NCI-H2081 (cell line): ENCODE measurements at places on chromosomes 1 and 21.

GRCh38 chr1:230906226-230906625, 37.9 kb upstream of the C1orf198 start:
- DNase-seq = no peak

DNA sequence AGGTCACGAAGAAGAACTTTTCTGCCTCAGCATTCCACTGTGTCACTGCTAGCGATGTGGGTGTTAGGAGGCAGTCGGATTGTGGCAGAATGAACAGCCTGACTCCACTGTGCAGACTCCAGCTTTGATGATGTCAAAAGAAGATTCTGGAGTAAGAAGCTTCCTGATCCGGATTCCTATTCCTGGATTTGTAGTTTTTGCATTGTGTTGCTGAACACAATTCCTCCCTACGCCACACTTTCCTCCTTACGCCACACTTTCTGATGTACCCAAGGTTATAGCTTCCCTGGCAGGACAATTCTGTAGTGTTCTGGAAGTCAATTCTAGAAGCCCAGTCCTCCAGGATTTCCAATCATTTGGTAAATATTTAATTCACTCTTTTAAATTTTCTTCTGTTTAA, 665.2 kb upstream of the ADGRL2 start:
- no peak for DNase-seq

DNA sequence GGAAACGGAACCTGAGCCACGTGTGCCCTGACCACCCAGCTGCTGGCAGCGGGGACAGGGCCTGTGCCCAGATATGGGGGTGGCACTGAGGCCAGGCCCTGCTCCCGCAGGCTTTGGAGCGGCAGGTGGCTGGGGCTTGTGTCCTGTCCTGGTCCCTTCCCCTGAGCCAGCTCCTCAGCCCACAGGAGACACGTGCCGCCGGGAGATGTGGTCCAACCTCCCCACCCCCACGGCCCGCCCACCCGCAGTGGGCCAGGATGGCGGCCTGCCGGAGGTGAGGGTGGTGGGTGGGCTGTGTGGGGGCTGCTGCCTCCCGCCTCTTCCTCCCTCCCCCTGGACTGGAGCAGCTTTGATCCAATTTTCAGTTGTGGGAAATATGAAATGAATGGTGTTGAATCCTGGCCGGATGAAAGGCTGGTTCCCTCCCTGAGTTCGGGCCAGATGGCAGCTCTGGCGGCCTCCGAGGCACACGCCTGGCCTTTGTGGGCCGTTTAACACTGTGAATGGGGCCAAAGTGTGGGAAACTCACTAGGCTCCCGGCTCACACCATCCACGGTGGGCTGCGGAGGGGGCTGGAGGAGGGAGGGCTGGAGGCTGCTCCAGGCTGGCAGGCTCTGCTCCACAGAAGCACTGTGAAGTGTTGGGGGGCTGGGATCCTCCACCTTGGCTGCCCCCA, 2.6 kb upstream of the HES5 start:
- no peak for DNase-seq

DNA sequence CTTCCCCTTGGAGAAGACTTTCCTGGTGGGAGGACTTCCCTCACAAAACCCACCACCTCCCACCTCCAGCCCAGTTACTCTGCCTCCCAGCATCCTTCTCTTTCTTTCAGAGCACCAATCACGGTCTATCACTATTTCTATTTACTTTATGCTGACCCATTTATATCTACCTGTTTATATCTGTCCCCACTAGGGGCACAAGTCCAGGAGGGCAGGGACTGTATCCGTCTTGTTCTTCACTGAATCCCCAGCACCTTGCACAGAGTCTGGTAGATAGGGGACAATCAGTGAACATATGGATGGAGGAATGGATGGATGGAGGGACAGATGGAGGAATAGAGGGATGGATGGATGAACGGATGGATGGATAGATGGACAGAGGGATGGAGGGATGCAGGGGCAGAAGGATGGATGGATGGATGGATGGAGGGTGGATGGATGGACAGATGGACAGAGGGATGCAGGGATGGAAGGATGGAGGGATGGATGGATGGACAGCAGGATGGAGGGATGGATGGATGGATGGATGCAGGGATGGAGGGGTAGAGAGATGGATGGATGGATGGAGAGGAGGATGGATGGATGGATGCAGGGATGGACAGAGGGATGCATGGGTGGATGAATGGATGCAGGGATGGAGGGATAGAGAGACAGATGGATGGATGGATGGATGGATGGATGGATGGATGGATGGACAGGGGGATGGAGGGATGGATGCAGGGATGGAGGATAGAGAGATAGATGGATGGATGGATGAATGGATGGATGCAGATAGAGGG, 5.5 kb downstream of the C1QB start:
- no peak for DNase-seq

DNA sequence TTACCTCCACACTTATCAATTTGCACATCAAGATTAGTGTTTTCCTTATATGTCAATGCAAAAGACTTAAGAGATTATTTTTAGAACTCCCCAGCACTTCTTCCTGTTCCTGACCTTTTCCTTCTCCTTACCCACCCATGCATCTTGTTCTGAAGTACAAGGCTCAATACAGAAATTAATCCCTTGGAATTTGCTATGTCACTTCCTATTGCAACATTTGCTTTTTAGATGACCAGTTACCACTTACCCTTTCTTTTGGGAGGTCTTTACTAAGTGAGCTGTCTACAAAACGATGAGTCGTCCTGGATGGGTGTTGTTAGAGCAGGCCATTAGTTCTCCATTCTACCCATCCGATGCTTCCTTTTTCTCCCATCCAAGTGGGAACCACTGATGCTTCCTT, 221.2 kb downstream of the FMN2 start:
- DNase-seq = no peak

- no peak for DNase-seq
Observed at GRCh38 chr1:6603915-6604558, 1.4 kb upstream of the KLHL21 start.

DNA sequence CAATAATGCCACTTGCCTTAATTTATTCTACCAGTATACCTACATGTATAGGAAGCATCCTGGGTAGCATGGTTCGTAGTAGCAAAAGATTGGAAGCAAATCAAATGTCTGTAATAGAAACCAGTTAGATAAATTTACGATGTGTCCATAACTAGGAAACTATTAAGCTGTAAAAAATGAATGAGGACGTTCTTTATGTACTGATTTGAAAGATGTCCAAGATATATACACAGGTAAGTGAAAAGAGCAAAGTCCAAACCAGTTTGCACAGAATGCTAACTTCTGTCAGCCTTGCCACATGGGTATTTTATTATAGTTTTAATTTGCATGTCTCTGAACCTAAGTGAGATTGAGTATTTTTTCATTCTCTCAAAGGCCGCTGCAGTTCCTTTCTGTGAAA, 251.8 kb upstream of the IRF2BP2 start:
- no peak for DNase-seq

GRCh38 chr21:26130249-26130881, 40.2 kb downstream of the APP start:
- DNase-seq = no peak

DNA sequence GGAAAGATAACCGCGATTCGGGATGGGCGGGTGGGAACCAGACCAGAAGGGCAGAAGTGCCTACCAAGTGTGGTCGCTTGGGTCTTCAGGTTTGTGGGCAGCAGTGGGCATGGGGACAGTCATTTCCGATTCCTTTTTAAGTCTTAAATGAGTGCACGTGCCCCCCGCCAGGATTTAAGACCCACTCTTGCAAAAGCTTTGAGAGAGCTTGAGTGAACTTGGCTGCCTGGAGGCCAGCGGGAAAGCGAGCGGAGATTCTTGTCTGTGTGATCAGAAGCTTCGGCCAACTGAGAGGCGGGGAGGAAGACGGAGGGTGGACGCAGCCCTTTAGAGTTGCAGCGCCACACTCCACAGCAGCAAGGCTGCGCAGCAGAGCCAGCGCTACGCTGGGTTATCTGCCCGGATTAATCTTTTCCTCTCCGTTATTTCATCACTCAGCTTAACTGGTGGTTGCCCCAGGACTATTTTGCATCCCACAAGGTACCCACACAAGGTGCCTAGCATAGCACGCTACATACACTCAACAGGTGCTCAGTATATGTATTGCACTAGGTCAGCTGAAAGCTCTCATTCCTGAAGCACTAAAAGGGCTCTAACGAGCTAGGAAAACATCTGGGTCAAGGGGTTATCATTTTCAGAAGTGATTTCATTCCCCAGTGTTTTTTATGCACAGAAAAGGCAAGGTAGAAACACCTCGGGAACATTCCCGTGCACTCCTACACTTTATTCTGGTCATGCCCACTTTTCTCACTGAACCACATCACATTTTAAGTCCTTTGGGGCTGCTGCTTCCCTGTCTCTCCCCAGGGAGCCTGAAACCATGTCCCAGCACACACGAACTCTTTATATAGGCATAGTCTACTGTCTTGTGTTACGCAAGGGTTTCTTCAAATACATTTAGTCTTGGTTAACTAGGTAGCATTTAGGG, 1.5 kb upstream of the BATF3 start:
- no peak for DNase-seq

GRCh38 chr1:184101141-184101540, 49.6 kb downstream of the TSEN15 start:
- no peak for DNase-seq

- DNase-seq = no peak
Observed at GRCh38 chr1:90308421-90308820, 313.5 kb downstream of the ZNF326 start.

DNA sequence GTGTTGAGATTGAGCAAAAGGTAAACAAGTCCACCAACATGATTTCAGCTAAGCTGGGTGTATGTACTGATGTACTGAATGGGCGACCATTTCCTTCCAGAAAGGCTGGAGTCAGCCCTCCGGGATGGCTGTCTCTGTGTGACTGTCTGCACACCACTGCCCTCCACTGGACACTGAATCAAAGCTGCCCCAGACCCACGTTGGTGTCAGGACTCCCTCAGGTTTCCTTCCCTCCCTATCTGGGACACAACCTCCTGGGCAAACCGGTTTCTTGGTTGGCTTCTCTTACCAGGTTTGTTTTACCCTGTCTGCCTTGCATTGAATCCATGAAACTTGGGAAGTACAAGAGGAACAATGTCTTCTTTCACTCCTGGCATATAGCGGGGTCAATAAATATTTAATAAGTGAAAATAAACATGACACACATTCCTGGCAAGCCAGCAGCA, 5.3 kb upstream of the SRP9 start:
- peak; percentile 89 for DNase-seq

GRCh38 chr1:9723068-9723805, 71.7 kb downstream of the PIK3CD start:
- DNase-seq = no peak

GRCh38 chr1:91450260-91450659, 45.6 kb upstream of the HFM1 start:
- DNase-seq = no peak

GRCh38 chr1:235213752-235214151, 52.7 kb upstream of the RBM34 start:
- DNase-seq = no peak

DNA sequence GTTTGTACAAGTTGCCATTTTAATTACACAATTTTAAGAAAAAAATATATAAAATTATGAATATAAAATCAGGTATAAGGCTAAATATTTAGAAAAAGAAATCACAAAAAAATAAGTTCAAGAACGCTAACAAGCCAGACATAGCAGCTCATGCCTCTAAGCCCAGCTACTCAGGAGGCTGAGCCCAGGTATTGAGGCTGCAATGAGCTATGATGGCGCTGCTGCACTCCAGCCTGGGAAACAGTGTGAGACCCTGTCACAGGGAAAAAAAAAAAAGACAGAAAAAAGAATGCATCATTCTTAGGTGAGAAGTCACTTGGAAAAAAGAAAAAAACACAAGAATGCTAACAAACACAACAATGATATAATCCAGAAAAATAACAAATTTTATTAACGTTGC, 112.3 kb upstream of the PRDX6 start:
- no peak for DNase-seq

- no peak for DNase-seq
Observed at GRCh38 chr21:46633566-46633965, 1.9 kb upstream of the PRMT2 start.

- DNase-seq = no peak
Observed at GRCh38 chr1:181121498-181121897, 33.0 kb downstream of the IER5 start.

DNA sequence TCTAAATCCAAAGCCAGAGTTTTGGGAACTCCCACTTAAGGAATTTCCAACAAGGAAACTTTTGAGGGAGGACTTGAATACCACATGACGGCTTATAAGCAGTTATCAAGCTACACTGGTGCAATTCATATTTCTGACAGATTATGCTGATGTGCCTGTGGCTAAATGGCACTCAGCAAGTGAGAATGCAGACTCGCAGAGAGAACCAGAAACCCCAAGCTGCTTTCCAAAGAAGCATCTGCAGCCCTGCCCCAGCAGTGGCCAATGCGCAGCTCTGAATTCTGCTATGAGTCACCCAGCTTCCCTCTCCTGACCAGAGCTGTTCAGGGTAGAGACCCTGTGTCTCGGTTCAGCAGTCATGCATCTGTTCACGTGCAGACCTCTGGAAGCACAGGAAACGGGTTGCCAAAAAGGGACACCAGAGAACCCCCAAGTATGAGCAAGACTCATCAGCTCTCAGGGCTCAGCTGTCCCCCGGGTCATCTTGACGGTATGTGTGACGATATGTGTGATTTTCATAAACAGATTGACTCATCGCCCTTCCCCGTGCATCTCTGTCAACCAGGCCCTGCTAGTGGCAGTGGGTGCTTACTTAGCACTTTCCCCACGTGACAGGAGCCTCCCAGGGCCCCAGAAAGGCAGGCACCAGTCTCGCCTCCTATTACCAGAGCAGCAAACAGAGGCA, 76.3 kb downstream of the ITPKB start:
- no peak for DNase-seq

DNA sequence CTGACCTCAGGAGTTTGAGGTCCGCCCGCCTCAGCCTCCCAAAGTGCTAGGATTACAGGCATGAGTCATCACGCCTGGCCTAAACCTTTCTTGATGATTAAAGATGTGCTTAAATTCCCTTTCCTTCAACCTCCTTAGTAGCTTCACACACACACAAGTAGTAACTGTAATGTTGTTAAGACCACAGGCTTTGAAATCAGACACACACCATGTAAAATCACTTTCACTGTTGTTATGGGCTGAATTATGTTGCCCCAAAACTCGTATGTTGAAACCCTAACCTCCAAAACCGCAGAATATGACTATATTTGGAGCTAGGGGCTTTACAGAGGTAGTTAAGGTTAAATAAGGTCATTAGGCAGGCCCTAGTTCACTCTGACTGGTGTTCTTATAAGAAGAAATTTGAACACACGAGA, 180.2 kb downstream of the NR5A2 start:
- DNase-seq = no peak

- peak; percentile 76 for DNase-seq
Observed at GRCh38 chr1:150548632-150549495, at the start of gene ADAMTSL4. Gene ADAMTSL4 (plus strand): TSS chr1:150549408. CDS start chr1:150552289, 2,881 bp downstream.

DNA sequence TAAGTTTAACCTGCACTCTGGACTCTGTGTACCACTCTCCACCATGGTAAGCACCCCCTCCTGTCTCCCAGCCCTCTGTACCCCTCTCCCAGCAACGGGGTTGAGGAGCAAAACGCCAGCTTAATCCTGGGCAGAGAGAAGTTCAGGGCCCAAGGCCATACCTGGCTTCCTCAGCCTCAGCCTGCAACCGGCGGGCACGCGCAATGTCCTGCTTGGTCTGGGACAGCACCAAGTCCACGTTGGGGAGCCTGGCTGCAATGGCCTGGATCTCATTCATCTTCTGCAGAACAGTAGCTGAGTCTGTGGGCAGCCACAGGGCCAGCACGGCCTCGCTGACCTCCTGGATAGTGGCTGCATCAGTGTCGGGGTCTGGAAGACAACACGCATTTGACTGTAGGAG, 33.9 kb downstream of the LAMB3 start:
- no peak for DNase-seq

GRCh38 chr21:33403128-33403785, at the start of gene IFNGR2:
Gene IFNGR2 (plus strand): TSS chr21:33403413. CDS start chr21:33403544, 131 bp downstream.
- peak; percentile 6 for DNase-seq
